ACHN (cell line): ENCODE measurements at places on chromosomes 1 and 21.

- no peak for DNase-seq
Observed at GRCh38 chr1:206059355-206059915, 6.5 kb downstream of the RHEX start.

GRCh38 chr1:118896416-118896815 is 91.7 kb downstream of the TBX15 start:
- DNase-seq, result no peak

DNA sequence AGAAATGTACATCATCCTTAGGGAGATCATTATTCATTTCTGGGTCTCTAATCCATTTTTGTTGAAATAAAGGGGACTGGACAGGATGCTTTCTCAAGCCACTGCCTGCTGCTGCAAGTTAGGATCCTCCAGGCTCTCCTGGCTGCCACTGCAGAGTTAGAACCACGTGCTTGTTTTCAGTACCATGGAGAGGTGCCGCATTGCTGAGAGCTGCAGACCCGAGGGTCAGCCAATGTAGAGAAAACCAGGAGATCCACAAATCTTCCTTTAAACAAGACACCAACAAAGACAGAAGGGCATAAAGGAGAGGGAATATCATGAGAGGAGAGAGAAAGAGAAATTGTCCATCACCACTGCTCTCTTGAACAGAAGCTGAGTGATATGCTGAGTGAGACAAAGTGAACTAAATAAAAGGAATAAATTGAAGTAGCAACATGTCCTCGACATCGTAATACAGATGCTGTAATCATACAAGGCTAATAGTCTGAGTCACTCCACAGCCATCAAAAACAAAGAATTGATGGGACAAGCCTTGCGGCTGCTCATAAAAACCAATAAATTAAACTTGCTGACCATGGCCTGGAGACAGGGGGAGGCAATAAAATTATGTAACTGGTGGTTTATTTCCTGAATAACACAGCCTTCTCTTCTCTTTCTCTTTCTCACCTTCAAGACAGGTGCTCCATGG is 255.7 kb downstream of the OMA1 start:
- DNase-seq, result peak; percentile 39

DNA sequence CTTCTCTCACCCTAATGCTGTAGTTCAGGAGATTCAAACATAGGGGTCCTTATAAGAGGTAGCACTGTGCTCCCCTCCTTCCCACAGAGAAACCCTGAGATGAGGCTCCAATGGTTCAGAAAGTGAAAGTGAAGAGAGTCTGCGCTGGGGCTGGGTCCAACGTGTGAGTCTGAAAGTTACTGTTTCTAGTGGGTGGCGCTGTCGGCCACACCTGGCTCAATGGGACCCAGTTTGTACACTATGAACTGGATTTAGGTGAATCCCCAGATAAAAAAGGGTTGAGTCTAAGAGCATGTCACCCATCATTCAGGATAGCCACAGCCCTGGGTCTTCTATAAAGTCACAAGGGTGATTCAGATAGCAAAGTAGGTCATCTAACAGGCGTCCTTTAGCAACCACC is 2.8 kb downstream of the SMCP start:
- no peak for DNase-seq

DNA sequence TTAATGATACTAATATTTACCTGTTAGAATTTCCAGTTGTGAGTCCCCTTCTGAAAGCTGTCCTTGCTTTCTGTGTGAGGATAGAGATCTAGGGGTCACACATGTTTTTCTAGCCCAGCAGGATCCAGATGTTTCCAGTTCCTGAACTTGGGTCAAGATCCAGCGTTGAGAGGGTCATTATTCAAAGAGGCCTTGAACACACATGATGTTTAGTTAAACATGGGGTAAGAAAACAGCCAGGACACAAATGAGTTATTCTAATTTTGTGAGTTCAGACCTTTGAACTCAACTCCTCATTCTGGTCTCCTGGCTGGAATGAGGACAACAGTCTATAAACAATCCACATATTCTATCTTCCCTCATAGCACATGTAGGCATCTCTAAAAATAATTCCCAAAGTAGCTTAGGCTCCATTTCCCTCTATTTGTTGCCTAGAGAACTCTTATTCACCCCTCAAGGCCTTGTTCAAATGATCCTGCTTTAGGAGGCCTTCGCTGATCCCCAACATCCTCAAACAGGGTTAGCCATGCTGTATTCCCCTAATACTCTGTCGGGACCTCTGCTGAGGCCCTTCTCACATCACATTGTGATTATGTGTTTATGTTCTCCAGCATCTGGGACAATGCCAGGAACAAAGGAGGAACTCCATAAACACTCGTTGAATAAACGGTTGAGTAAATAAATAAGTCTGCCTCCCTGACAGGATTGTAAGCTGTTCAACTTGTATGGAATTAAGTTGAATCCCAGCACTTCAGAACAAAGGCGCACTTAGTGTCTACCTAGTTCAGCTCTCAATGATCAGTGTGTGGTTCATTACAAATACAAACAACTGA is 15.0 kb upstream of the KCNN3 start:
- no peak for DNase-seq

GRCh38 chr1:211334986-211335385 is 8.4 kb downstream of the TRAF5 start:
- DNase-seq, result no peak

DNA sequence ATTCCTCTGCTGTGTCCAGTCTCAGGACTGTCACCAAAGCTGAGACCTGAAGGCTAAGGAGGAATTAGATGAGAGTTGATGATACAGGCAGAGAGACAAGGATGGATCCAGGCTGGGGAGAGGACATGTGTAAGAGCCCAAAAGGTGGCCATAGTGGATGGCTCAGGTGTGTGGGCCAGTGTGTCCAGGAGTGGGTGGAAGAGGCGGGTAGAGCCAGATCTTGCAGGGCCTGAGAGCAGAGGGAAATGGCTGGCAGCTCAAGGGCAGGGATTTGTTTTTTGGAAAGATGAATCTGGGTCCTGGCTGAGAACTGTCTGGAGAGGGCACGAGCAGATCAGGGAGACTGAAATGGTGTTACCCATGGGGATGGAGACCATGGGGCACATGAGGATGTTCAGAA is 38.1 kb downstream of the AZIN2 start:
- DNase-seq, result no peak

DNA sequence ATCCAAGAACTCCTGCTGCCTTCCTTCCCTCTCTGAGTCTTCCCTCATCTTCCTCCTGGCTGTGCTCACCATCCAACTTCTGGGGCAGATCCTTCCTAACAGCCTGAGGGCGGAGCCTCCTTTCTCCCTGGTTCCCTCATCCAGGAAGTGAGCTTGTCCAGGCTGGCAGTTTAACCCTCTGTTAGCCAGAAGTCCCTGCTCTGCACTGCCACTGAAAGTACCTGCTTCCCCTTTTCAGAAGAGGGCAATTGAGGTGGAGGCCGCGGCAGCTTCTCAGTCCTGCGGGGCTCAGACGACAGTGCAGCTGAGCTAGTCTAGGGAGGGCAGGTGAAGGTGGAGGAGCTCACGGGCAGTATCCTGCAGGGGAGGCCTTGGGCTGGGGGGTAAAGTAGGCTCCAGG is 149.1 kb downstream of the FCRL5 start:
- DNase-seq, result peak; percentile 20

GRCh38 chr1:157992031-157992832 is 1.2 kb upstream of the KIRREL1 start:
- DNase-seq, result peak; percentile 72

GRCh38 chr1:88529581-88529980 is 154.5 kb upstream of the PKN2 start:
- DNase-seq, result no peak

DNA sequence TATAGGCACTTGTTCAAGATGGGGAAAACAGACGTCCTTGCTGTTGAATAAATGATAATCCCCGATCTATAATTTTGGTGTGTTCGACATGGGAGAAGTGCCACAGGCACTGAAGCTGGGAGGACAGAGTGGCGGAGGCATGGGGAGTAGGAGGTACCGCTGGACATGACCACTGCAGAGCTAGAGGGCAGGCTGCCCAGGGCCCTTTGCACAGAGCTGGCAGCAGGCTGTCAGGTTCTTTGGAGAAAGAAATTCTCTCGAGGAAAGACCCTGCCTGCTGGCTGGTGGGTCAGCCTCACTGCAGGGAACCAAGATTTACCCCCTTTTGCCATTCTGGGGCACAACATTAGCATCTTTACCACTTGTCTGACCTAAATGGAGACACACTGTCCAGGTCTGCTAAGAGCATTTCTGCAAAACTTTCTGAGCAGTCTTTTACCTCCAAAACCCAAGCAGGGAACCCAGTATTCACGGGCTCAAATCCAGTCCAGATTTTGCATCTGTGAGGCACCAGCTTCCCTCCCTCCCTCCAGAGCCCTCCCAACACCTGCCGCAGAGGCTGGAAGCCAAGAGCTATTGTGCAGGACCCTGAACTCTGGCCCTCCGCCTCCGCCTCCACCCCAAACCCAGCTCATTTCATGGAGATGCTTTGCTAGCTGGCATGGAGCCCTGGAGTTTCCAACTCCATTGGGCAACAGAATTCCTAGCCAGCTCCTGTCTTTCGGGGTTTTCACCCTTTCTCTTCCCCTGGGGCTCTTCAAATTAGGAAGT is 142.3 kb downstream of the PLXNA2 start:
- DNase-seq, result no peak

DNA sequence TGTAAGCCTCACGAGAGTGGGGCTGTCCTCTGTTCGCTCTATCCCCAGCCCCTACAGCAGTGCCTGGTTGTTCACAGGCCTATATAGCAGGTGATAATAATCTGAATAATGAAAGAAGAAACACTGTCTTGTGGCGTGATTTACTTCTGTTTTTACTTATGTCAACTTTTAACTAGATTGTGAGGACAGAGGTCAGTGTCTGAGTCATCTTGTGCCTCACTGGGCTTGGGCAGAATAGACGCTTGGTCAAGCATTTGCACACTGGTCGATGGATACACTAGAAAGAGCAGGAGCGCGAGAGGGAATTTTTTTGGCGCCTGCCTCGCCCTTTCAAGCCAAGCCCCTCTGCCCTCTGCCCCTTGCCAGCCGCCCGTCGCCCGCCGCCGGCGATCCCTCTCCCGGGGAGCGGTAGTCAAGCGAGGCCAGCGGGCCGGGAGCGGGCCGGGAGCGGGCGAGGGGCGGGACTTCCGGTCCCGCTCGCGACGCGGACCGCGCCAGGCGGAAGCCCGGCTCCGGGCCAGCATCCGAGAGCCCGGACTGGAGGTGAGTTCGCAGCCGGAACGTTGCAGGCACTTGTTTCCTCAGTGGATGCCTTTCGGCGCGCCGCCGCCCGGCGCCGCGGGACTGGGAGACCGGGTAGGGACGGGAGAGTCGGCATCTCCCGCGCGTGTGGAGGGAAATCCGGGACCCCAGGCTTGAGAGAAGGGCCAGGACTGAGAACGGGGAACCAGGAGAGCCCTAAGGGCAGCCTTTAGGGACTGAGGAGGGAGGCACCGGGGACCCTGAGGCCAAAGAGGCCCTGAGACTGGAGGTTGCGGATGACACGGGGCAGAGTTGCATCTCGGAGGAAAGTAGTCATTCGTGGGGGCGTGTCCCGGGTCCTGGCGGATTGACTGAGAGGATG is at the start of gene DISP1:
Gene DISP1, plus strand, starts transcription at position 504 of the 904 bp plus-strand sequence. CDS start 127,785 bp downstream, outside the sequence.
- DNase-seq, result peak; percentile 92

- DNase-seq, result peak; percentile 10
Observed at GRCh38 chr21:36908260-36908908, 58.1 kb downstream of the HLCS start.

- DNase-seq, result peak; percentile 36
Observed at GRCh38 chr1:26784023-26784871, 3.5 kb upstream of the PIGV start.

DNA sequence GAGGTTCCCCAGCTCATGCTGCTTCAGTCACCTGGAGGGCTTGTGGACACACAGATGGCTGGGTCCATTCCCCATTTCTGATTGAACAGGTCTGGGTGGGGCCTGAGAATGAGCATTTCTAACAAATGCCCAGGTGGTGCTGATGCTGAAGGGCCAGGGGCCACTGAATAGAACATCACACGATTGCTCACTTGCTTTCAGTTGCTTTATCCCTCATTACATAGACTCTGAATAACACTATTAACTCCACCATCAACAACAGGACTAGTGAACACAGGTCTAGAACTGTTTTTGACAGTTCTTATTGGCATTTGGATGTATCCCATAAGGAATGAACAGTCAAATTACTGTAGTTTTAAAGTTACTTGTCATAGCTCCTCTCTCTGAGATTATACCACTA is 12.1 kb downstream of the TRAPPC10 start:
- no peak for DNase-seq
